ENCODE measurements at places on chromosomes 1 and 21. TPM values are rescaled to one million over a fixed set of nuclear protein-coding genes. Genes with fewer than 3 reads are reported as not detected.

- H3K27me3 ChIP-seq, result no peaks in the 10 kb centered on the region
- H3K27ac ChIP-seq, result no peak overlapping the region
- no peak overlapping the region for H3K4me3 ChIP-seq
Observed at GRCh38 chr1:163265547-163265946, 56.2 kb upstream of the NUF2 start.

DNA sequence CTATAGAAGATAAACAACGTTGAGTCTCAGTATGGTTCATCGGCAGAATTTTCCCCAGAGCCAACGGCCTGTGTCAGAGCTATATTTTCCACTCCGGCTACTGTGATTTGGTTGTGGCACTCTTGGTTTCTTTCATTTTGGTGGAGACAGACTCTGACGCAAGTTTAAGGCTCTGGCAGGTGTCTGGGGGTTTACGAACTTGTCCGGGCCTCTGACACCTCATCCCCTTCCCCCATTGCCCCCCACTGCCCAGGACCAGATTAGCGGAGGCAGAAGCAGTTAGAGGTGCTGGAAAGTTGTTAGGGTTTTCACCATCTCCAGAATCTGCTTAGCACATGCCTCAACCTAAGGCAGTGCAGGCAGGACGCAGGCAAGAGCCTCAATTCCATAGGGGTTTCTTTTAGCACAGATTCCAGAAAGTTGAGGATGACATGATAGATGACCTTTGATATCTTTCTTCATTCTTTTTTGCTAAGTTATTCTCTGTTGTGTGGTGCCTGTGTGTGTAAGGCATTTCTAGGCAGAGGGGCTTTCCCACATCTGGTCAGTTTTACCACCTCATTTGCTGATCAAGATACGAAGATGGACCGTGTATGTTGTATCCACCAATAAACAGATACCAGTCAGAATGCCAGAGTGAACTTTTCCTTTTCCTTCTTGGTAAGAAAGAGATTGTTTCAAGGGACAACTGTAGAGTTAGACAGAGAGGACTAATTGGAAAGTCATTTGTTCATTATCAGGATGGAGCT, 18.4 kb upstream of the IL10 start:
- H3K4me3 ChIP-seq, result no peak overlapping the region
- no peaks in the 10 kb centered on the region for H3K27me3 ChIP-seq
- DNase-seq, result no peak
- no peaks in the 10 kb centered on the region for H3K4me1 ChIP-seq
- no peaks in the 10 kb centered on the region for H3K36me3 ChIP-seq

The UCK2 gene
- polyA plus RNA-seq, result 7.3 TPM

The ADGRL2 gene
- 55.0 TPM for polyA plus RNA-seq
